Midbrain (tissue), 1 donor: ENCODE measurements at places on chromosomes 2 and 18.

DNA sequence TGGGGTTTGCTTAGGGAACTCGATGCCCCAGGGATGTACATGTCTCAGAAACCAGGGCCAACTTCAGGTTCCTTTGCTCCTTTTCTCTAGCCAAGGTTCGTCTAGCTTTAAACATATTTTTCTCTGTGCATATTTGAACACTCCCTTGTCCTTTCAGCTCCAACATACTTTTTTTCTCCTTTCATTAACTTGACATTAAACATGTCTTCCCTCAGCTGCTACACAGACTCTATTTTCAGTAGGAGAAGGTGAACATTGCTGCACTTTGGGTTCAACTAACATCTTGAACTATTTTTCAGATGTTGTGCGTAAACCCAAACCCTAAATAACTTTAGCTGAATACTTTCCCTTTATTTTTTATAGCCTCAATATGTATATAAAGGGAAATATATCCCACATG is 212.9 kb downstream of the MTX2 start:
- DNase-seq, result no peak

GRCh38 chr2:214574084-214574781 is 163.4 kb downstream of the VWC2L start:
- DNase-seq, result peak; percentile 7

DNA sequence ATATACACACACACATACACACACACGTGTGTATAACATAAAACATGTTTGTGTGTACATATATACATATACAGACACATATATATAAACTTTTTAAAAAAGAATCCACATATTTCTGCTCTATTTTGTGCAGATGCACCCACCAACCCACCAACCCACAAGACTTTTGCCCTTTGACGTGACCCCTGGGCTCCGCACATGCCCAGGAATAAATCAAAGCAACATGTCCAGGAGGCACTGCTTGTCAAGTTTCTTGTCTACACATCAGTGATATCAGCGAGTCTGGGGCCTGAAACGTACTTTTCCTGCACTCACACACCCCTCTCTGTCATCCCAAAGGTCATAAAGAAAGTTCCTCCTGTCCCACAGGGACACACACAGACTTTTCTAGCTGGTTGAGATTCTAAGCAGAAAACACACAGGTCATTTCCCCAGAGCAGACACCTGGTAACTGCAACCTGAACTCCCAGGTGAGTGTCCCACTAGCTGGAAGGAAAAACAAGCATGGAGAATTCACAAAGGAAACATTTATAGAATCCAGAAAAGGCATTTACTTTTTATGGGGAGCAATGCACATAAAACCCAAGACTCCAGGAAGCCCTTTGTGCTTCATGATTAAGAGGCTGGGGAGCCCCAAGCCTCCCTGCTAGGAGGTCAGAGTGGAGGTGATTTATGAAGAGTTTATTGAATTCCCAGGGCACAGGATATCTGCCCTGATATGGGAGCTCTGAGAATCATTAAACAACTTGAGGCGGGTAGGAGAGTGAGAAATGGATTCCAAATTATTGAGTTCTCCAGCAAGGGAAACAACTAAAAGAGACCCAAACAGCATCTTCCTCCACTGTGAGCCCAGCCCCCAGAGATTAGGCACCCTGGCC is 211.6 kb downstream of the MGAT5 start:
- no peak for DNase-seq

- no peak for DNase-seq
These were observed 163.2 kb upstream of the CAVIN2 start for GRCh38 chr2:192010073-192010472.

- no peak for DNase-seq
These were observed 37.1 kb upstream of the SLC1A4 start for GRCh38 chr2:64952096-64952495.

DNA sequence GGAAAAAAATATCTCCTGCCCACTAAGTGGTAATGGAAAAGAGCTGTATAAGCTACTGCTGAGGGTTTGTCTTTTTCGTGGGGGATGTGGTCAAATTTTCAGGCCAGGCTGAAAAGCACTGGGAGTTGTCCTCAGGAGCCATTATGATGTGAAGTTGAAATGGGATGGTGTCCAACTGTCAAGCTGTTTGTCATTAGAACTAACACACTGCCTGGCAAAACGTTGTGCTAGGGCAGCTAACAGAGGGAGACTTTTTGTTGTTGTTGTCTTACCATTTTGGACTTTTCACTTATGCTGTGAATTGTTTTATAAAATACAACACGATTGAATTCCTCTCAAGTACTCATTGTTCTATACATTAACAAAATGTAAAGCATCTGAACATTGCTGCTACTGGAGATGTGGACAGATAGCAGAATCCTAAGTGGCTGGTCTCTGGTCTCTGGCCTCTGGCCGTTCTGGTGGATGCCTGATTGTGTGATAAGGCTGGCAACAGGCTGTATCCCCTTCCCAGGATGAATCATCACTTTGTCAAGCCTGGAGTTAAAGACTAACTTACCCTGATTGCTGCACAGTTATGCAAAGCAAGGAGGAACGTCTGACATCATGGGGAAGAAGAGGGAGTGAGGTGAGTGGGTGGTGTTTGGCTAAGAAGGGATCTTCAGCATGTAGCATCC is 2.3 kb downstream of the MYO1B start:
- no peak for DNase-seq

DNA sequence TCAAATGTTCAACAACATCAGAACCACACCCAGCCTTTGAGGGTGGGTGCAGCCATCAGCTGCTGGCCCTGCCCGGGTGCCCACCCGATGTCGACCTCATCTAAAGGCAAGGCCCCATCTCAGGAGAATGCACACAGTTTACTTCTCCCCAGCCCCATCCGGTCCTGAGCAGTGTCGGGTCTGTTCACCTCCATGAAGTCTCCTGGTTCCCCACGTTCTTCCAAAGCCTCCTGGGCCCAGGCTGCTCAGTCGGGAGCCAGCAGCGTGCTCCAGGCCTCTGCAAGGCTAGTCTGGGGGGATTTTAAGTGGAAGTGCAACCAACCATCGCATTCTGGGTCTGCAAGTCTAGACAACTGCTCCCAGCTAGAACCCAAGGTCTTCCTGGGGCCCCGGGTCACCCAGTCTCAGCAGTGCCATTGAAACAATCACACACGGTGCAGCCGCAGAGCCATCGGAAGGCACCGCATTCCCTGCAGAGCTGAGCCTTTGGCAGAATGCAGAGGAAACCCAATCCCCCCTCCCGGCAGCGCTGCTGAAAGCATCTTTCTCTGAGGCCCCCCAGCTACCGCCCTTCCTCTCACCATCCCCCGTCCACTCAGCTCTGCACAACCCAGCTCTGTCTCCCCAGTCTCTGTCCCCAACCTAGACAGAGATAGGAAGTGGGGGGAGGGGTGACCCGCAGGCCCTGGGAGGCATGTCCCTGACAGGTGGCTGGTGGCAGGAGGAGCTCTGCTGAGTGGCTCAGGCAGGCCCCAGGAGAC is 8.5 kb downstream of the ESPNL start:
- no peak for DNase-seq
